ENCODE measurements at places on chromosomes 6 and 20.

DNA sequence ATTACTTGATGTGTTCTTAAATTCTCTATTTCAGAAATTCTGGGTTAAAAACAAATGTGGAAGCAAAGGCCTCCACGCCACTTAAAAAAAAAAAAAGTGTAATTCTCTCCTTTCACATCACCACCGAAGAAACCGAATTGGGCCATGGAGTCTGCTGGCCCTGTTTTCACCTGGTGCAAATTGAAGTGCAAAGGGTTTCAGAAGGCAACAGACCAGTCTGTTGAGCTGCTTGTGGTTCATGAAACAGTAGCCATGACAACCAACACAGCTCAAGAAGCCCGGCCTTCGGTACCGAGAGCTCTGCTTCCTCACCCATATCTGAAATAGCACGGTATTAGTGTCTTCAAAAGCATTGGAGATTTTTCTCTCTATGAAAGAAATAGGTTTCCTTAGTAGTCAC is 63.1 kb downstream of the GMPR start:
- DNase-seq: no peak

DNA sequence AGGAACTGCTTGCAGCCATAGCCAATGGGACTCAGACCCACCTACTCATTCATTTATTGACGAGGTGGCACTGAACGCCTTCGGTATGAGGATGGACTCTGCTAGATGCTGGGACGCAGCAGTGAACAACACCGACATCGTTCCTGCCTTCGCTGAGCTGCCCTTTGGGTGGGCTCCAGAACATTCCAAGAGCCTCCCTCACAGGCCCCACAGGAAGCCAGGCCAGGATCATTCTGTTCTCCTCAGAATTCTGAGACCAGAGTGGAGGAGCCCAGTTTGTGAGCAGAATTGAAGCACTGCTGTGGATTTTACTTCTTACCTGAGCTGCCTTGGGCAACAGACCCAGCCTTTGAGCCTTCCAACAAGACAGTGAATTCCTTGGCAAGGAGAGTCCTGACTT is 82.1 kb downstream of the KCNB1 start:
- peak; percentile 47 for DNase-seq

GRCh38 chr20:8131598-8132483 is at the start of gene PLCB1:
Gene PLCB1 (plus strand): TSS chr20:8132266. CDS start chr20:8132652, 386 bp downstream.
- DNase-seq: peak; percentile 83

- no peak for DNase-seq
Measured at GRCh38 chr6:48426636-48427035, 315.6 kb upstream of the PTCHD4 start.

- no peak for DNase-seq
Measured at GRCh38 chr20:38871560-38871953, 54.7 kb upstream of the FAM83D start.

All from muscle of back (tissue), 13 donors.